ENCODE measurements at places on chromosomes 6 and 20.

- no peak for DNase-seq
These were observed 32.4 kb downstream of the TRPC4AP start for GRCh38 chr20:35060168-35060567.

GRCh38 chr6:40953486-40953885, 85.5 kb downstream of the UNC5CL start:
- no peak for DNase-seq

DNA sequence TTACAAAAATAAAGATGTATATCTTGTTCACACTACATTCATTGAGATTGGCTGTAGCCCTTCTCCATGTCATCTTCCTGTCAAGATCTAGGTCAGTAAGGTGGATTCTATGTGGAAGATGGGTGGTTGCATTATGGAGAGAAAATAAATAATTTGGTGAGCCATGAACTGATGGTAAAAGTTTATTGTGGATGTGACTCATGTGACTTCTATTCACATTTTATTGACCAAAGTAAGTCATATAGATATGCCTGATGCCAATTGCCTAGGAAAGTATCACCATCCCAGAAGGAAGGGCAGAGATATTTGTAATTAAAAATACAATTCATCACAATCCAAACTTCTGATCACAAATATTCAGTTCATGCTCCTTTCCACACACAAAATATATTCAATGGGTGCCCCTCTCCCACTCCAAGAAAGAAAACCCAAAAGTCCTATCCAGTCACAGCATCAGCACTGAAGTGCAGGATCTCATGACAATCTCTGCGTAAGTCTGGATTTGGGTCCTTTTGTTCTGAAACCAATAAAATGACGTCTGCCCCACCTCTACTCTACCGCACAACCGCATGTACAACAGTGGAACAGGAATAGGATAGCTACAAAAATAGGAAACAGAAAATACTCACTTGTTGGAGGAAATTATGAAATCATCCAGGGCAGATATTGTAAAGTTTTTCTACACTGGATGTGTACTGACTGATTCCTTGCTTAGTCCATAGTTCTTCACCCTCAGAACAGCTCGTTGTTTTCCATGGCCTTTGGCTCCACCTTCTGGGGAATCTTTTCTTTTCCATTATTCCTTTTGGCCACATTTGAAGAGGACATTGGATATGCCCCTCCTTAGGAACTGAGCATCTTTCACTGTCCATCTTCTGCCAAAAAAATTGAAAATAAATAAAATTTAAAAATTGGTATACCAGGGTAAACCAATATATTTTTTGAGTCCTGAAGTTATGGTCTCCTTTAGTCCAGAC, 16.1 kb upstream of the SLC17A3 start:
- DNase-seq, result no peak

DNA sequence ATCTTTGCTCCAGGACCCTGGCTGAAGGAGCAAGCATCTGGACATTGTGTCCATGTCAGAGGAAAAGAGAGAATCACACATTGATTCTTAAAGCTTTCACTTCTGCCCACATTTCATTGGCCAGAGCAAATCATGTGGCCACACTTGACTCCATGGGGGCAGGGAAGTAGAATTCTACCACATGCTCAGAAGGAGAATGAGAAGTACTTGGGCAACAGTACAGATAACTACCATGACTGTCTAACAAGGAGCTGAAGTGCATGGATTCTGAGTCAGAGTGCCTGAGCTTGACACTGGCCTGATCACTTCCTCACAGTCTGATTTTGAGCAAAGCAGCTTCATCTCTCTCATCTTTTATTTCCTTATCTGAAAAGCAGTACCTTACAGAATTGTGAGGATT, 38.6 kb downstream of the GHRH start:
- DNase-seq, result no peak

DNA sequence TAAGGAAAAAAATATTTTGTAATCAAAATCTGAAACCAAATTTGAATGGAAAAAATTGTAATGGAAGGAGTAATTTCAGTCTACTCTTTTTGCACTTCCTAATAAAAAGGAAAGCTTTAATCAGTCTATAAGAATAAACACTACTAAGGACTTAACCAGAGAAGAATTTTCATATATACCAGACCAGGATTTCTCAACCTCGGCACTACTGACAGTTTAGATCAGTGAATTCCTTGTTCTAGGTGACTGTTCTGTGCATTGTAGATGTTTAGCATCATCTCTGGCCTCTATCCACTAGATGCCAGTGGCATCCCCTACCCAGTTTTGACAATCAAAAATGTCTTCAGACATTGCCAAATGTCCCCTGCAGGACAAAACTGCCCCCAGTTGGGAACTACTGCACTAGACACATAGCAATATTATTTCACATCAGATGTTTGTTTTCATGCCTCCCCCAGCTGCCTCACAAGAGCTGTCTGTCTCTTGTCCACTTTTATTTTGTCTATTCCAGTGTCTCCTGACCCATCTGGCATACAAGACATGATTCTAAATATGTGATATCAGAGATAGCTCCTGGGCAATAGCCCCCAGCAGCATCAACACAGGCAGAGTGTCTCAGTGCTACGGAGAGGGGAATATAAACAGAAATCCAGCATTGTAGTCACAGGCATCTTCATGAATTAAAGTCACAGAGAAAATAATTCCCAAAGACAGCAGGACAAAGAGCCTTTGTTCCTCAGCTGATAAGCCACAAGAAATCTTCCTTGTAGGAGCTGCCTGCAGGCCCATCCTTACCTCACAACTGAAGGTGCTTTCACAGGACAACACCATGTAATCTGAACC, 27.0 kb downstream of the DNAAF9 start:
- DNase-seq, result no peak

DNA sequence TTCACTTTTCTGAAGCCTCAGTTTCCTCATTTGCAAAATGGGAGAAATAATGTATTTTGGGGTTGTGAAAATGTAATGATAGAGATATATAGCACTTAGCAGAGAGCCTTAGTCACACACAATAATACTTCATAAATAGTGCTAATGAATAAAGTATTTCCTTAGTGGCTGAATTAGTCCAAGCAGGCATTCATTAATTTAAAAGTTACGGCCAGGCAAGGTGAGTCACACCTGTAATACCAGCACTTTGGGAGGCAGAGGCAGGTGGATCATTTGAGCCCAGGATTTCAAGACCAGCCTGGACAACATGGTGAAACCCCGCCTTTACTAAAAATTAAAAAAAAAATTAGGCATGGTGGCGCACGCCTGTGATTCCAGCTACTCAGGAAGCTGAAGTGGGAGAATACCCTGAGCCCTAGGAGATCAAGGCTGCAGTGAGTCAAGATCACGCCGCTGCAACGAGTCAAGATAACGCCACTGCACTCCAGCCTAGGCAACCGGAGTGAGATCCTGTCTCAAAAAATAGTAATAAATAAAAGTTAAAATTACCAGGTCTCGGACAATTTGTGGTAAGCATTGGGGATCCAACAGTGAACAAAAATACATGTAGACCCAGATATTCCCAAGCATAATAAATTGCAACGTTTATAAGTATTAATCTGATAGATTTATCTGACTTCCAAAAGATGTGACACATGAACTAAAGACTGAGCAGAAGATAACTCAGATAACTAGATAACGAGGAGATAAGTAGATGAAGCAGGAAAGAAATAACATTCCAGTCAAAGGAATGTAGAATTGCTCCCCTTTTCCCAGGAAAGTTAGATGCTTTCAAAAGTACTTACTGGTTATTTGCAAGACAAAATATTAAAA, 2.1 kb upstream of the IBTK start:
- no peak for DNase-seq

DNA sequence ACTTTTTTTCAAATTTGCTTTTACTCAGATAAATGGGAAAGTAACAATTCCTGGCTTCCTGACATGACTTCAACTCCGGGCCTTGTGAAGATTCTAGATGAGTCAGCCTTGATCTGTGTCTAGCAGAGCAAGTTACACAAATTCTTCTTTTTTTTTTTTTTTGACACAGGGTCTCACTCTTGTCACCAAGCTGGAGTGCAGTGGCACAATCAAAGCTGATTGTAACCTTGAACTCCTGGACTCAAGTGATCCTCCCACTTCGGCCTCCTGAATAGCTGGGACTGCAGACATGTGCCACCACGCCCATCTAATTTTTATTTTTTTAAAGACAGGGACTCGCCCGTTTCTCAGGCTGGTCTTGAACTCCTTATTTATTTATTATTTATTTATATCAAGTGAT, 7.3 kb upstream of the ARHGAP18 start:
- DNase-seq, result no peak

GRCh38 chr20:58646257-58646656, 4.8 kb upstream of the STX16 start:
- no peak for DNase-seq
